GM12864 (cell line): ENCODE measurements at places on chromosomes 2 and 18.

GRCh38 chr18:7349181-7349837 is 118.4 kb downstream of the LRRC30 start:
- DNase-seq: no peak

DNA sequence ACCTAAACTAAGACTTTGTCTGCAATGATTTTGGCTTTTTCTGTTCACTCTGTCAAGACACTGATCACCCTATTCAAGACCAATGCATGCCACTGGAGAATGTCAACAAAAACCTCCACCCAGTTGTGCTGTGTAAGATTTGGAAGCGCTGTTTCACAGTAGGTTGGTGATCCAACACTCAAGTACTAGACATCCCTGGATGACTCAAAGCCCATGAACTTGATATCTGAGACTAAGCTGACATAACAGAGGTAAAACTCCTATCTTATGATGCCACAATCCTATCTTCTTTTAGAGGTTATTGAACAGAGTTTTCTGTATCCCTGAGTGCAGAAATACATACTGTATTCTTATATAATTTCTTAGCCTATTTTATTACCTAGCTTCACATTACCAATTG is 251.3 kb upstream of the ETAA1 start:
- DNase-seq: no peak

DNA sequence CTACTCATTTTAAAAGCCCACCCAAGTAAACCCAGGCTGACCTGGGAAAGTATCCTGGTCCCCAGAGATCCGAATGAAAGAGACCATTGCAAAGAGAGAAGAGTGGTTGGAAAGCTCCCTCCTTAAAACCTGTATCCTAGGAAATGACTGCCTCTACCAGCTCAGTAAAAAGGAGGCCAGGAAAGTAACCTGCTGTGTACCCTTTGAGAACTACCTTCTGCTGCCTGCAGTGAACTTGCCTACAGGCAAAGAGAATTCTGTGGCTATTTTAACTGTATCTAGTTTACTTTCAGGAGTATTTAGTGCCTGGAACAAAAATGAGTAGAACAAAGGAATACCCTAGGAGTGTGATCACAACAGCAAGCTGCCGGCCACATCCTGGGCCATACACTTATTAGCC is 641.7 kb upstream of the NRXN1 start:
- no peak for DNase-seq

- no peak for DNase-seq
Measured at GRCh38 chr2:167733747-167734146, 513.6 kb downstream of the STK39 start.

DNA sequence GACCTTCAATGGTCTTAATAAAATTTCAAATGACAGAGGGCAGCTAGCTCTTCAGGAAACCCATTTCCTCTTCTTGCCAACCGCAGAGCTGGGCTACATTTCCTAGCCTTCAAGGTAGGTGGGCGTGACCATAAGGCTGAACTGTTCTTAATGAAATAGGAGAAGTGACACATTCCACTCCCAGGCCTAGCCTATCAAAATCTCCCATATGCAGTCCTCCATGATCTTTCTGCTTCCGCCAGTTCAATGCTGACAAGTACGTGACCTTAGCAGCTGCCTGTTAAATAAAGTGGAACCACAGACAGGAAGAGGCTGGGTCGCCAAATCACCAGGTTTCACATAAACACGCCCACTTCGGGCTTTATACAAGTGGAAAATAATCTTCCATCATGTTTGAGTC is 13.2 kb downstream of the SERPINE2 start:
- peak; percentile 66 for DNase-seq
